AG04450 (cell line): ENCODE measurements at places on chromosomes 2 and 18. TPM values are rescaled to one million over a fixed set of nuclear protein-coding genes. Genes with fewer than 3 reads are reported as not detected.
A peak's percentile ranks its signal among the peaks of the same experiment; 100 is the strongest.

DNA sequence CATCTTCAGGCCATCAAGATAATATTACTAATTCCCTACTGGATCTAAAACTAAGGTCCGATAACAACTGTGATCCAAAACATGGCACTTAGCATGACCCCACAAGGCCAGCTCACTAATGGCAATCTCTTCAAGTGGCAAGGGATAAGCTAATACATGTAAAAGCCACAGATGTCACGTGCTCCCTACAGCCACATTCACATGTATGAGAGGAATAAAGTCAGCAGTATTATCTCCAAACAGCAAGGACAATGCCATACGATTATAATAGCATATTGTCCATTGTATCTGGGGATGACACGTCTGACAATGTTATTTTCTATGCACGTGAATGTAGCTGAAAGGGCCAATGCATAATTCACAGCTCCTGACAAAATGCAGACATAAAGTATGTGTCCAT lies 56.0 kb downstream of the KLF7 start:
- no peak for DNase-seq

DNA sequence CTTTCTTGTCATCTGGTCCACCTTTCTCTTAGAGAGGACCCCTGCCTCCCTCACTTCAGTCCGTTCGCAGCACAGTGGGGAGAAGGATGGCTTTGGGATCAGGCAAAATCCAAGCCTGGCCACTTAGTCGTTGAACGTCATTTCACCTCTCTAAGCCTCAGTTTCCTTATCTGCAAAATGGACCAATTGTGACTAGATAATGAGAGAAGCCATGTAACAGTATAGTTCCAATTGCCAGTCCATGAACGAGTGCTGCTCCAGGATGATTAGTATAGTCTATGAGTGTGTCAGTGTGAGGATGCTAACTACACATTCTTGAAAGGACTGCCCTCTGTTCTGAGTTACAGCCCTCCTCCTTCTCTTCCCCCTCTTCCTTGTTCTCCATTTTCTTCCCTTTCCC lies 1.1 kb downstream of the INHA start:
- DNase-seq = no peak

- no peak for DNase-seq
Measured at GRCh38 chr18:41643427-41643826, 311.6 kb upstream of the PIK3C3 start.

GRCh38 chr2:58535990-58536389 lies 294.9 kb upstream of the FANCL start:
- DNase-seq = no peak

GRCh38 chr2:30702694-30703093 lies 104.6 kb downstream of the CAPN13 start:
- no peak for DNase-seq

DNA sequence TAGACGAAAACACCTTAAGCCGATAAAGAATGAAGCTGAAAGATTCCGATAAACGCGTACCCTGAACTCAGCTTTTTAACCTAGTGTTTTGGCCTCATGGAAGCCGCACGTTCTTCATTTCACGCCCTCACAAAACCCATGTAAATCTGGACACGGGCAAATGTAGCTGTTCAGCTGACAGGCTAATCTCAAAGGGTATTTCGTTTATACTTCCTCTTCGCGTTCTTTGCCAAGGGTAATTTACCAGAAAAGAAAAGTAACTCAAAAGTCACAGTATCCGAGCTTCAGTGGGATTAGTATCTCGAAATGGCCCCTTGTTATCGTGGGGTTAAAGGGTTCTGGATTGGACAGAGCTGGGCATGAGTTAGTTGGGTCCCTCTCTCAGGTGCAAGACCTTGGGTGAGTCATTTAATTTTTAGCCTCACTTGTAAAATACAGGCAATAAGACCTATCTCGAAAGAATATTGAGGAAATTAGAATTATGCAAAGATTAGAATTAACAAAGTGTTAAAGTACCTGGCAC lies 22.0 kb upstream of the STPG4 start:
- no peak for DNase-seq

- peak; percentile 45 for DNase-seq
Measured at GRCh38 chr2:101655702-101656422, 41.6 kb upstream of the MAP4K4 start.

GRCh38 chr18:36668349-36668748 lies 160.5 kb downstream of the TPGS2 start:
- no peak for DNase-seq

DNA sequence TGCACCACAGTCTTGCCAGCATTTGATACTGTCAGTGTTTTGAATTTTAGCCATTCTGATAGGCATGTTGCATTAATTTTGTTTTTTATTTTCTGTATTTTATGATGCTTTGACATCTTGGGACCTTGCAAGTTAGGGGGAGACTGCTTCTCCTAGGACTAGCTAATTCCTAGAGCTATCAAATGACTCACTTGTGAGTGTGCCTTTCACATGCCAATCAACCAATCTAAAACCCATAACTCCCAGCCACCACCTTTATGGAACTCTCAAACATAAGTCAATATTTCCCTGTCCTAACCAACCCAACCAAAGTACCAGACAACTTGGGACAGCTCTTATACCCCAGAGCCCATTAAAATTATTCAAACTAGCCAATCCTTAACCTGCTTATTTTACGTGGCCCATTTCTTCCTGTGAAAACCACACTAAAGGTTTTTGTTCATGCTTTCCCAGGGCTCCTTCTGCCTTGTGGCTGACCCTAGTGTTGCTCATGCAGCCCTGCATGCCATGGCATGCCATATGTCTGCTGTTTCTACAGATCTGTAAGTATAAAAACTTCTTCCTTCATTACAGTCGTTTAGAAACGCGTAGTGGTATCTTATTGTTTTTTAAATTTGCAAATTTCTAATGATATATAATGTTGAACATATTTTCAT lies 230.1 kb downstream of the GPD2 start:
- no peak for DNase-seq

DNA sequence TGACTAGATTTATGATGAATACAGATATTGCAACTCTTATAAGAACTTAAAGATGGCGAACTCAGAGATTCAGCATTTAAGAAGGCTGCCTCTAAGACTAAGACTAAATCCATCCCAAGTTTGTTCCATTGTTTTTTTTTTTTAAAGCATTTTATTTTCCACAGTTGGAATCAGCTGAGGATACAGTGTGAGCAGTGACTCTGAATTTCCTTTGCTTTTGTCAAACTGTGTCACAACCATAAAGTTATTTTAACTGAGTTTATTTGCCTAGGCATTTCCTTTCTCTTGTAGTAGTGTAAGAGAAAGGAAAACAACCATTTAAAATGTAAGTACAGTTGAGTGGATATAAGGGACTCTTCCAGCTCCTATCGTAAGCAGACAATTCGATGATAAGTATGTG lies 63.9 kb downstream of the ZEB2 start:
- DNase-seq = no peak

GRCh38 chr2:32714521-32714920 lies 86.7 kb downstream of the TTC27 start:
- DNase-seq = no peak

DNA sequence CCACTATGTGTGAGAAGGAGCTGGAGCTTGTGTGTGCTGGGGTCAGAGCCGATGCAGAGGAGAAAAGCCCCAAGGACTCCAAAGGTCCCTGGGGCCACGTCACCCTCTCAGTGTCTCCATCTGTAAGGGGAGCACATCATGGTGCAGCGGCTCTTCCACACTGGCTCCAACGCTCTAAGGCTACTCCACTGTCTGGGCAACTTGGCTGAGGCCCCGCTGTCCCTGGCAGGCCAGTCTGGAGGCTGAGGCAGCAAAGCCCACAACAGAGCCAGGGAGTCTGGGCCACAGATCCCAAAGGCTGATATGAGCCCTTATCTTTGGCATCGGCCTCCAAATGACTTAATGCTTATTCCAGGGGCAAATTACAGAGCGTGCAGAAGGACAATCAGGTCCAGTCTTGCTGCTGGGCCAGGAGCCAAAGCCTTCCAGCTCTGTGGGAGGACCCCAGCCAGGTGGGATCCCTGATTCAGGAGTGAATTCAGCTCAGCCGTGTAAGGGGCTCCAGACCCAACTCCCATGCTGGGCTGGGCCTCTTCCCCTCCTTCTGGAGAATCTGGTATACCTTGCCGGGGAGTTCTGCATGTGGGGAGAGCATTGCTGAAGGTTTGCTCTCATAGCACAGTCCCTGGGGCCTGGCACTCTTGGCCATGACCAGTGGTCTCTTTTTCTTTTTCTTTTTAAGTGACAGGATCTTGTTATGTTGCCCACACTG lies 1.8 kb upstream of the DUSP2 start:
- DNase-seq = no peak

DNA sequence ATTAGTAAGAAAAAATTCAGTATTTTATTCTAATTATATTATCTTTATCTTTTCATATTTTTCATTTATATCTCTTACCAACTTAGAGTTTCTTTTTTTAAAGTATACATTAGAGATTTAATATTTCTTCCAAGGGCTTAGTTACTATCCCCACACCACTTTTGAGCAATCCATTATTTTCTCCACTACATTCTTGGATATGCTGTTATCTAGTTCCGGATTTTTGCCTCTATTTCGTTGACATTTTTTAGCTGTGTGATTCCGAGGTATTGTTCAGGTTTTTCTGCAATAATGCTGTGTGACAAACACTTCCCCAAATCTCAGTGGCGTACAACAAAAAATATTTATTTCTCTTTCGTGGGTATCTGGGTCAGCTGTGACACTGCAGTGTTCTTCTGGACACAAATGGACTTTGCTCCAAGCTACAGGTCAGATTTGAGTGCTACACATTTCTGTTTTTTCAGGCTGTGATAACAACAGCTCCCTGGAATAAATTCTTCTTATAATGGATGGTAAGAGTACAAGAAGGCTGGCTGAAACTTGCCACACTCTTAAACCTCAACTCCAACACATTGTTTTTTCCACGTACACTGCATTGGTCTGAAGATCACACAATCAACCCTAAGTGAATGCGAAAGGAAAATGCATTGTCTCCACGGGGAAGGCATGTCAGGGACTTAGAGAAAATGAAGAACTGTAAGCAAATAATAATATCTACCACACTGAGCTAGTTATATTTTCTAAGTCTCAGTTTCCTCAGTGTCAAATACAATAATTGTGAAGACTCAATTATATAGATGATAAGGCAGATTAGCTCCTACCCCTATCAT lies 50.9 kb upstream of the PSMD14 start:
- DNase-seq = no peak

DNA sequence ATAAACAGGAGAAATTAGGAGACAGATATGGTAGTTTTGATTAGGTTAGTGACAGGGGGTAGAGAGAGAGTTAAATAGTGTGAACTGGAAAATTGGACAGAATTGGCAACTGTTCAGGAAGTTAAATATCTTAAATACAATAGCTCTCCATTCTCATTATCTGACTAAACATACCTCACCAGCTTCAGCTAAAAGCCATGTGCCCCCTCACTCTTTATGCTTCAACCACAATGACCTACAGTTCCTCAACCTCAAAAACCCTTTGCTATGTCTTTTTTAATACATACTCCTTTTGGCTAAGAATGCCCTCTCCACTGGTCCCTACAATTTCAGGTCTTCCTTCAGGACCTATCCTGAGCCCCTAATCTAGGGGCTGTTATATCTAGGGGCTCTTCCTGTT lies 740.2 kb upstream of the ZEB2 start:
- no peak for DNase-seq

- DNase-seq = no peak
Measured at GRCh38 chr2:96414161-96414710, 78.7 kb downstream of the NCAPH start.

DNA sequence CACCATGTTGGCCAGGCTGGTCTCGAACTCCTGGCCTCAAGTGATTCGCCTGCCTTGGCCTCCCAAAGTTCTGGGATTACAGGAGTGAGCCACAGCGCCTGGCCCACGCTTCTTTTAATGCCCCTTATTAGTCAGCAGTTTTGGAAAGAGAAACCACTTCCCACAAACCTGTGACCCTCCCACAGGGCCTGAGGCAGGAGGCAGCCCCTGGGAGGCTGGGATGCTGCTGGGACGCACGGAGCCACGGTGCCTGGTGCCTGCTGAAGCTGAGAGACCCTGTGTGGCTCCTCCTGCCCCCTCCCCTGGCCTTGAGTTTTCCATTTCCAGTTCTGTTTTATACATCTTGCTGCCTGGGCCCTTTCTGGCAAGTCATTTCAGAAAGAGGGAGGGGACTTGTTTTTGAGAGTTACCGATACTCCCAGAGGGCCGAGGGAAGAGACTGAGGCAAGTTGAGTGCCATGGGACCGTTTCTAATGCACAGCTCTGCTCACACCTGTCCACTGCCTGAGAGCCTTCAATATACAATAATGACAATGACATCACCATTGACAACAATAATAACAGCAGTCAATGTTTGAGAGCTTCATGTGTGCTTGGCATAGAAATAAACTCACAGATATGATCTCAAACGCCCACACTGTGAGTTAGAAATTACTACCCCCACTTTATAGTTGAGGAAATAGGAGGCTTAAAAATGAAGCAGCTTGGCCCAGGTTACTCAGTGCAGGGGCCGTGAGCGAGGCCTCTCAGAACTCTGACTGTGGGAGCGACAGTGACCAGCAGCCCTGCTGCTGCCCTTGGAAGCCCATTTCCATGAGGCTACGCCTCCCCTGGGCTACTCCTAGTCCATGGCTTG lies 78.1 kb upstream of the YWHAQ start:
- no peak for DNase-seq

GRCh38 chr2:106011380-106011779 lies 182.7 kb downstream of the UXS1 start:
- no peak for DNase-seq

DNA sequence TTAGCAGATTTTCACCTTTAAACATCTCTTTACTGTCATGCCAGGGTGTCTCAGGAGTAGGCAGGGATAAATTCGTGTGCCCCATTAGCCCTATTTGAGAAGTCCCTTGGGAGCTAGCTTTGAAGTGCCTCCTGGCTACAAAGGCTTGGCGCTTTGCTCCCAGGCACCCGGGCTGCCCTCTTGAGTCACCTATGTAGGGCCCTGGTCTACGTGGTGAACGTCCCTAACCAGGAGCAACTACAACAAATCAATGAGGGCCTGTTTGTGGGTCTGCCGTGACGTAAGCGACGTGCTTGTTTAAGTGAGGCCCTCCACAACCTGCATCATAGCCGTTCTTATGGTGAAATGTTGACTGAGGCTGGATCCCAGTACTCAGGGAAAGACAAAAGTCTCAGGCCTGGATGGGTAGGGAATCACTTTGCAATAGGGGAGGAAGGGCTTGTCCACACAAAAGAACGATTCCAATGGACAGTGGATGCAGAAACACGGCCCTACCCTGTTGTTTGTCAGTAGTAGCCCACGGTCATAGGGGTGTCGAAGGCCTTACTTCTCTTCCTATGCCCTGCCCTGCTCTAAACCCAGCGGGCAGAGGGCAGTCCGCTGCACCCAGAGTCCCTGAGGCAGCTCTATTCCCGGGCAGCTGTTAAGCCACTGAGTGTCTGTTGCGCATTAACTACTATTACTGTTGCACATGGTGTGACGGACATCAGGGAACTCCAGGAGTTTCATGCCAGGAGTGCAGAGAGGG lies 93.9 kb downstream of the INHBB start:
- DNase-seq = no peak

- no peak for DNase-seq
Measured at GRCh38 chr2:30964334-30965005, 157.2 kb upstream of the CAPN13 start.

- no peak for DNase-seq
Measured at GRCh38 chr2:110725370-110725769, 7.0 kb upstream of the ACOXL start.

GRCh38 chr18:49547701-49548100 lies 14.2 kb upstream of the LIPG start:
- DNase-seq = no peak

Gene GNAL
- 0.46 and 0.51 TPM in 2 replicates for polyA plus RNA-seq

Gene ZNF516
- polyA plus RNA-seq = 15.0 and 15.5 TPM in 2 replicates

Gene MOGAT1
- not detected in 2 replicates for polyA plus RNA-seq

Gene ABCB11
- not detected in 2 replicates for polyA plus RNA-seq

Gene ATP8B1
- polyA plus RNA-seq = 59.8 and 77.6 TPM in 2 replicates

Gene C2orf78
- not detected in 2 replicates for polyA plus RNA-seq

Gene HNMT
- 36.2 and 47.0 TPM in 2 replicates for polyA plus RNA-seq

Gene CCDC102B
- 4.0 and 4.6 TPM in 2 replicates for polyA plus RNA-seq

Gene DNAJC27
- 3.5 and 4.1 TPM in 2 replicates for polyA plus RNA-seq

Gene SP5
- polyA plus RNA-seq = not detected in 2 replicates
